ENCODE measurements at places on chromosomes 4 and X. TPM values are rescaled to one million over a fixed set of nuclear protein-coding genes. Genes with fewer than 3 reads are reported as not detected.

TMPRSS11D gene
- total RNA-seq = not detected

ARHGAP36 gene
- not detected for total RNA-seq

NXF2 gene
- total RNA-seq = not detected

OTC gene
- not detected for total RNA-seq

SMIM10 gene
- 3.8 TPM for total RNA-seq

CPZ gene
- 13.4 TPM for total RNA-seq

DUSP21 gene
- not detected for total RNA-seq

PFKFB1 gene
- total RNA-seq = not detected

TEX13C gene
- total RNA-seq = not detected

PPP4R3C gene
- not detected for total RNA-seq

SAGE1 gene
- not detected for total RNA-seq

GAGE12J gene
- not detected for total RNA-seq

PF4V1 gene
- not detected for total RNA-seq

INTU gene
- 4.4 TPM for total RNA-seq
